ENCODE measurements at places on chromosomes 1 and 21.
A peak's percentile ranks its signal among the peaks of the same experiment; 100 is the strongest.

- H3K27ac ChIP-seq: no peak overlapping the region
- no peaks in the 10 kb centered on the region for H3K27me3 ChIP-seq
- H3K4me3 ChIP-seq: no peak overlapping the region
- no peaks in the 10 kb centered on the region for H3K4me1 ChIP-seq
- peak; percentile 31 for DNase-seq
These were observed 10.2 kb downstream of the EEIG2 start for GRCh38 chr1:108570128-108570527.

DNA sequence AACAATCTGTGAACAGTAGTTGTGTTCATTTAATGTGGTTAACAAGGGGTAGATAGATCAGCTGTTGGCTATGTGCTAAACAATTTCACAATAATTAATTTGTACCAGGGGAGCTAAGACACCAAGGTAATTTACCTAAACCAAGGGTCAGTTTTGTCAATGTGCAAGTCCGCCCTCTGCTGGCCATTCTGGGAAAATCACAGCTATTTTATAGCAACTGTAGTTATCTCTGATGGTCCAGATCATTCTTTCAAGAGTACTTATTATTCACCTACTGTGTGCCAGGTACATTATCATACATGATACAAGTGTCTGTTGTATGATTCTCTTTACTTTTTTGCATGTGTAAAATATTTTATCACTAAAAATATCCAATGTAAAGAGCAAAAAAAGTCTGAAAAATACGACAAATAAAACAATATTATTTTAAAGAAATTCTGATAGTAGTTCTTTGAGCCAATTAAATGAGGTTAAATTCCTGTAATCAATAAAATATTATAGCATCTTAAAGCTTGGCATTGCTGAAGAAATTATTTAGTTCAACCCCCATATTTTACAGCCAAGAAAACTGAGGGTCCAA lies 312.3 kb upstream of the FAM78B start:
- no peak overlapping the region for H3K4me3 ChIP-seq
- H3K4me1 ChIP-seq: no peaks in the 10 kb centered on the region
- no peak overlapping the region for H3K27ac ChIP-seq
- DNase-seq: peak; percentile 34

- H3K27me3 ChIP-seq: peaks cover 11% of the 10 kb centered on the region
- no peak for DNase-seq
- no peak overlapping the region for H3K4me3 ChIP-seq
These were observed 96.4 kb upstream of the KCNJ6 start for GRCh38 chr21:38012672-38013071.

- H3K27me3 ChIP-seq: no peaks in the 10 kb centered on the region
- no peak overlapping the region for H3K4me3 ChIP-seq
- H3K4me1 ChIP-seq: no peaks in the 10 kb centered on the region
- no peaks in the 10 kb centered on the region for H3K36me3 ChIP-seq
These were observed 123.7 kb upstream of the DEPDC1 start for GRCh38 chr1:68620571-68620970.

DNA sequence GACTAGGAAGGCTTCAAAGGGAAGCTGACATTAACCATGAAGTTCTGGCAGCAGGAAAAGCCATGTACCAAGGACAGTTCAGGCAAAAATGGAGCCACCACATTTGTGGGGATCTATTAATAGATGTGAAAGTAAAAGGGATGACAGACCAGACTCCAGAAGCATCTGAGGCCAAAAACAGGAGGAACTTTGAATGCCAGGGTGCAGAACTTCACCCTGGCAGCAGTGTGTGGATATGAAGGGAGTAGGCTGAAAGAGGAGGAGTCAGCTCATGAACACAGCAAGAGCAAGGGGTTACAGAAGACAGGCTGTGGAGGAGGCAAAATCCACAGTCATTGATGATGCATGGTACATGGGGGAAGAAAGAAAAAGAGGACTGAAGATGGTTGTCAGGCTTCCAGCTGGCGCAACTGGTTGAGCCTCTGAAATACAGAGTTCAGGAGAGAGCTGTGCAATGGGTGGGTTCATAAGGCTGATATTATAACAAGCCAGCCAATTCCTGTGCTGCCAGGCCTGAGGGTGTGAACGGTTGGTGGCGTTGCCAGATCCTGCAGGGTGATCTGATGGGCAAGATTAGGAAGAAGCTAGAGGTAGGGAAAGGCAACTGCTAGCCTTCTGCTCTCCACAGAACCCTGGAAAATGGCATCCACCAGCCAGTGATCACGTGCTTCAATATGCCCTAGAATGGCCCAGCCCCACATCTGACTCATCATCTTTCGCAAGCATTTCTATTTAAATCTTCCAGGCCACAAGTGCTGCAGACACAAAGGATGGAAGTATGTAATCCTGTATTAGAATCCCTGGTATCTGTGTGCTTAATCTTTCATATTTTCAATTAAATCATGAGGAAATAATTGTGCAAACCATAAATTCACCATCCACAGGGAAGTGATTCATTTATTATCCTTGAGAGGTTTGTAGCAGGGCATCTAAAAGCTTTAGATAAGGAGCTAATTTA lies 81.9 kb downstream of the SLC25A24 start:
- H3K4me3 ChIP-seq: no peak overlapping the region
- no peaks in the 10 kb centered on the region for H3K36me3 ChIP-seq
- peaks cover 4% of the 10 kb centered on the region for H3K4me1 ChIP-seq
- no peak for DNase-seq

DNA sequence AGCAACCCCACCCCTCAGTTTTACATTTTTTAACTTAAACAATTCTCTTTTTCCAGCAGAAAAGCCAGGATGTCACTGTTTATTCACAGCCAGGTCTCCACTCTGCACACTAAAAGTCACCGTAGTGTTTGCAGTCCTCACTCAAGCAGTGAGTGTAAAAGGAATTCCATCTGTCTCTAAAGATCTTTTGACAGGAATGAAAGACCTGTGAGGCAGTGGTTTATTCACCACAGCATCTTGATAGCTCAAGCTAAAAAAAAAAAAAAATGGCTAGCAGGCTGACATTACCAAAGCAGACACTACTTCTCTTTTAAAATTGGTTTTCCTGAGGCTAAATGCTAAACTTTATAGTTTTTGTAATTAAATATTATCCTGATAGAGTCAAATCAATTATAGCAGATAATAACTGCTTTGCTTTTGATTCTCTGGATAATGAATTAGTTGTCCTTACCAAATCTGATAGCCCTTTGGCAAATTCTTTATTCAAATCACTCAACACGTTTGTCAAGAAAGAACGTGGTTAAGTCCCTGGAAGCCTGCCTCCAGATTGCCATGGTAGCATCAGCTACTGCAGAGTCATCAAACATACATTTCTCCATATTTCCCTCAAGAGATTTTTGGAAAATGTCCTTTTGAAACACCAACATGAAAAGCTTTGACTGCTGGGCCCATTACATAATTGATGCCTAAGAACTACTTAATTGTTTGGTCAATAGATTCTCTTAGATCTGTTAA lies 22.2 kb upstream of the SLC5A9 start:
- no peak for DNase-seq
- H3K4me3 ChIP-seq: no peak overlapping the region
- no peaks in the 10 kb centered on the region for H3K27me3 ChIP-seq
- no peaks in the 10 kb centered on the region for H3K36me3 ChIP-seq

DNA sequence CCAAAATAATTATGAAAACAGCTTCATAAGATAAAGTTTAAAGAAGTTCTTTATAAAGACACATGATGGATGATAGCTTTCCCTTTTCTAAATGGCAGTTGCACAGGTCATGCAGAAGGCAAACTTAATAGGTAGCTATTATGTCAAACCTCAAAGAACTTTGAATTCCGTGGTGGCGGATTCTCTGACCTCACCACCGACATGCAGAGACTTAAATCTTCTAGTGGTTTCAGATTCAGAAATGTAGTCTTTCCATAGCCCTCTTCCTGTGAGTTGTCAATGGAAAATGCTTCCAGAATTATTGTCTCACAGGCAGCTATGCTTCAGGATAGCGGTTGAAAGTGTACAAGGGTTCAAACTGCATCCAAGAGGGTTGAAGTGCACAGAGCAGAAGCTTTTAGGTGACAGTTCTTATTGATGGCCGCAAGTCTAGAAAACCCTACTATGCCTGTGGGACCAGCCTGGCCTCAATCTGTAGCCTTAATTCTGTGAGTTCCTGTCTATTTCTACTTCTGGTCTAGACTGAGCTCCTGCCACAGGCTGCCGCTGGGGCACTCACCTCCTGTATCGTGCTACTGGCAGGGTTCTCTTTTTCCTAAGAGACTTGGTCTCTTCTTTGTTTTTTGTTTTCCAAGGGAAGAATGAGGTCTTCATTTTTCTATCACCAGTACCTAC lies 117.0 kb upstream of the ERRFI1 start:
- peak; percentile 84 for DNase-seq
- no peaks in the 10 kb centered on the region for H3K27me3 ChIP-seq
- H3K4me3 ChIP-seq: no peak overlapping the region
